HS-27A (cell line): ENCODE measurements at places on chromosomes 2 and 18.

- no peak for DNase-seq
Measured at GRCh38 chr2:171959998-171960397, 37.7 kb downstream of the HAT1 start.

DNA sequence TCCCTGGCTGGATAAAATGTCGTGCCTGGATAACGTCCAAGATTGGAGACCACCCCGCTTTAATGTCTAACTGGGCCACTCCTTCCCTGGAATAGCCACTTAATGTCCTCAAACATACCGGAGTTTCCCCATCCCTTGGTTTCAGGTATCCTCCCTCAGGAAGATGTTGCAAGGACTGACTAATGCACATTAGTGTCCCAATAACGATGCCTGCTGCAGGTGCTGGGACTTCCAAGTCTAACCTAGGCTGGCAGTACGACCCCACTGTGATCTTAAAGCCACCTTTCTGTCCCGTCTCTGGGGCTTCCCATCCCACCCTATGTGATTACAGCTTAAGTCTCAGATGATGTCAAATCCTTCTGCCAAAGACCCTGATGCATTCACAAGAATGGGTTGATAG, 1.1 kb upstream of the ATP6V1C2 start:
- no peak for DNase-seq

GRCh38 chr2:225074366-225074765, 32.1 kb upstream of the DOCK10 start:
- DNase-seq, result no peak

GRCh38 chr2:230907361-230908091, 17.5 kb downstream of the GPR55 start:
- DNase-seq, result no peak

- no peak for DNase-seq
Measured at GRCh38 chr2:240277073-240277806, 136.8 kb upstream of the OTOS start.

- DNase-seq, result no peak
Measured at GRCh38 chr2:117835990-117836760, 21.7 kb downstream of the DDX18 start.

DNA sequence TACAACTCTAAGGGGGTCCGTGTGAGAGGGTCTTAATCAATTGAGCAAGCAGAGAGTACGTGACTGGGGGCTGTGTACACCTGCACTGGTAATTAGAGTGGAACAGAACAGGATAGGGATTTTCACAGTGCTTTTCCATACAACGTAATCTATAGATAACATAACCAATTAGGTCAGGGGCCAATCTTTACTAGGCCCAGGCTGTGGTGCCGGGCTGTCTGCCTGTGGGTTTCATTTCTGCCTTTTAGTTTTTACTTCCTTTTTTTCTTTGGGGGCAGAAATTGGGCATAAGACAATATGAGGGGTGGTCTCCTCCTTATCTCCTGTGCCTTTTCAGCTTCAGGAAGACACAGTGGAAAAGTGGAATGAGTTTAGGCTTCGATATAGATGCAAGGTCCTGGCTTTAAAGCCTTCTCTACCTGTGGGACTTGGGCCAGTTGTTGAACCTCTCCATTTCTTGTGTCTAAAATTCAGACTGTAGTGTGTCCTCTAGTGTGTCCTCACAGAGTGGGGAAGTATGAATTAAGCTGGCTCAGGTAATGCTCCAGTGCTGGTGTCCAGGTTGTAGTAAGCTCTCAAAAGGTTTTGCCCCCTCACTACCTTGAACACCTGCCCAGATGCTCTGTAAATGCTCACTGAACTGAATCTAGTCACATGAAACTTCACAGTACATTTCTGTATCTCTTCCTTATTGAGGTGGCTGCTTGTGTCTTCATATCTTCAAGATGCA, 422.8 kb downstream of the SETBP1 start:
- DNase-seq, result no peak

DNA sequence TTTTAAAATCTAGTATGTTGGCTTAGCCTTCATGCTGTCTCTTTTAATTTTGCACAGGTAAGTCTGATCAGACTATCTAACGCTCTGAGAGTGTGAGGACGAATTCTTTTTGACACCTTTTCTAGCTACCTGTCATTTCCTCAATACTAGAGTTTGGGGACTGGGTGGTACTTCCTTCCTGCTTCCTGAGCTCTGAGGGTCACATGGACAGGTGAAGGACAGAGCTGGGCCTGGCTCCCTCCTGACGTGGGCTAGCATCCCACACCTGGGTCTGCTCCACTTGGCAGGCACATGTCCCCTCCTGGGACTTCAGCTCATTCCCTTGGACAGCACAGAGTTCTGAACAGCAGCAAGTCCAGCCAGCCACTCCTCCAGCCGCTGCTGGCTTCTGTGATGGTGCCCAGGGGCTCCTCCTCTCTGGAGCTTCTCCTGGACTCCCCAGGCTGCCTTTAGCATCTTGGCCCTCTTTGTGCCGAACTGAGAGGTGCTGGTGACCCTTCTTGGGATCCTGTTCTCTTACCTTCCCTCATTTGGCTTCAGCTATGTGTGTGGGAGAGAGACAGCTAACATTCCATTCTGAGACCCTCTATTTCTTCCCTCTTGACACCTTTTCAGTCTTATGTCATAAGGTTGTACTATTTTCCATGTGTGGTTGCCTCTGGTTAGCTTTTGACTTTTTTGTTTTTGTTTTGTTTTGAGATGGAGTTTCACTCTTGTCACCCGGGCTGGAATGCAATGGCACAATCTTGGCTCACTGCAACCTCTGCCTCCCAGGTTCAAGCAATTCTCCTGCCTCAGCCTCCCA, 106.9 kb downstream of the B3GNT2 start:
- no peak for DNase-seq

DNA sequence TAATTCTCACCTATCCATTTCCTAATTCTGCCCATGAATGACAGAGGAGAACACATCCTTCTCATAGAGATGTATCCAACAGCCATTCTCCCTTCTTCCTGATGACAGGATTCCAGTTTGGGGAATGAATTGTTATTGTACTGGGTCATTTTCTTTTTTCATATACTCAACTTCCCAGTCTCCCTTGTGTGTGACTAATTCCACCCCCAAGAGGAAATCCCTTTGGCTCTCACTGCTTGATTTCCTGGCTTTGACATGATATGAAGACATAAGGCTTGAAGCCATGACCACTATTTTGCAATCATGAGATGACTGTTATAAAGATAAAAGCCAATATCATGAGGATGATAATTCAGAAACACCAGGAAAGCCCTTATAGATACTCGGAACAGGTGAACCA, 384.7 kb upstream of the ACVR2A start:
- DNase-seq, result no peak

DNA sequence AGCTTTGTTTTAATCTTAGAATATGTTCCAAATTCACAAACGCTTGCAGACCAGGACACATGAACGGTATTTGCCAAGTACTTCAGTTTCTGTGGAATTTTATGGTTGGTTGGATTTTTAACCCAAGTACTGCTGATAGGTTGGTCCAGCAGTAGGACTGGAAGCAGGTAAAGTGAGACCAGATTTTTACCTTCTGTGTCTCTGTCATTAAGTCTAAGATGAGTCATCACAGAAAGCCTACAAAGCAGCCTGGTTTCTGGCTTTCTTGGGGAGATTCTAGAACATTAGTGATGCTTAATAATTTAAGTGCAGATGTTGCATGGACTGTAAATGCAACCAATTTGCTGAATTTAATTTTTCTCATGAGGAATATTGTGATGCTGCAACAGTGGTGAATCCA, 100.5 kb downstream of the SCG2 start:
- DNase-seq, result no peak

DNA sequence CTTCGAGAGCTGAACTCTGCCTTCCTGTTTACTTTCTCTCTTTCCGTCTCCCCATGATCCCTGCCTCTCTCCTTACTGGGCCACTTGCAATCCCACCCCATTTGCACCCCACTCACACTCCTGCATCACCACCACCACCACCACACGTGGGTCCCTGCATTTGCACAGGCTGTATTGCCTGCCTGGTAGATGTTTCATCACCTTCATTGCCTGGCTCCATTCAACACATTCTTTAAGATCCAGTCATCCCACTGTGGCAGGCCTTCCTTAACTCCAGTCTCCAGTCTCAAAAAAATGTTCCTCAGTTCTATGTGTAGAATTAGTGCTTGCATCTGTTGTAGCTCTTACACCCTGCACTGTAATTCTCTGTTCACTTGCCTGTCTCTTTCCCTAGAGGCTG, 13.9 kb downstream of the NOSTRIN start:
- DNase-seq, result peak; percentile 42

- peak; percentile 51 for DNase-seq
Measured at GRCh38 chr2:189613077-189613636, 32.6 kb upstream of the SLC40A1 start.

DNA sequence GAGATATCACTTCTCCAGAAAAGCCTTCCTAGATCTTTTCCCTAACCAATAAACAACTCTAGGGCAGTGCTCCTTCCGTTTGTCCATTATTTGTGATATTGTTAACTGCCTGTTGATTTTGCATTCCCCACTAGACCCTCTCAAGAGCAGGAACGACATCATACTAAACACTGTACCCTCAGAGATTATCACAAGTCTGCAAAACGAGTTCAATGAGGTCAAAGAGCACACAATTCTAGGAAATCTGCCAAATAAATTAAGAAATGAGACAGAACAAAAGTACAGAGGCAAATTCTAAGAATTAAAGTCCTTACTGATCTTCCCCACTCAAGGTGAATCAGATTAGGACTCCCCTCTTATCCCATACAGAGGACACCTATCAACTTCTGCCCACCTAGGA, 7.6 kb downstream of the RTTN start:
- DNase-seq, result no peak

DNA sequence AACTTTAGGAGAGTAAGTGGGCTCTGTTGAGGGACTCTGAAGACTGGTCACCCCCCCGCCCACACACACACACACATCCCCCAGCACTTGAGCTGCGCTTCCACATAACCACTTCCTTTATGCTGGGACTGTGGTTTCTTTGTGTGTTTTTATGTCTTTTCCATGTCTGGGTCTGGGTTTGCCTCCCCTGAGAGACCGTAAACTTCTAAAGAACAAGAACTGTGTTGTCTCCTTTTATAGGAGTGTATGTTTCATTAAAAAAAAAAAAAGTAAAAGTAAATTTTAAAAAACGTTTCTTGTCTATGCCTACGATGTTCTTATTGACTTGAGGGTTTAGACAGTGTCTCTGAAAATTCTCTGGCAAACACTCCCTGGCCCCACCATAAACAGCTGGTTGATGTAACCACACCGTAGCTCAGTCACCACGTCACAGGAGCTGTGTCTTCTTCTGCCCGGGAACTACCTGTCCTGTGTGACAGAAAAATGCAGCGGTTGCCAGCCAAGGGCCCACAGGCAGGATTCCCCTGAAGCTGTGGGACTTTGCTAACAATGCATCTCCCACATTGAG, 68.0 kb downstream of the KLHL29 start:
- DNase-seq, result no peak

DNA sequence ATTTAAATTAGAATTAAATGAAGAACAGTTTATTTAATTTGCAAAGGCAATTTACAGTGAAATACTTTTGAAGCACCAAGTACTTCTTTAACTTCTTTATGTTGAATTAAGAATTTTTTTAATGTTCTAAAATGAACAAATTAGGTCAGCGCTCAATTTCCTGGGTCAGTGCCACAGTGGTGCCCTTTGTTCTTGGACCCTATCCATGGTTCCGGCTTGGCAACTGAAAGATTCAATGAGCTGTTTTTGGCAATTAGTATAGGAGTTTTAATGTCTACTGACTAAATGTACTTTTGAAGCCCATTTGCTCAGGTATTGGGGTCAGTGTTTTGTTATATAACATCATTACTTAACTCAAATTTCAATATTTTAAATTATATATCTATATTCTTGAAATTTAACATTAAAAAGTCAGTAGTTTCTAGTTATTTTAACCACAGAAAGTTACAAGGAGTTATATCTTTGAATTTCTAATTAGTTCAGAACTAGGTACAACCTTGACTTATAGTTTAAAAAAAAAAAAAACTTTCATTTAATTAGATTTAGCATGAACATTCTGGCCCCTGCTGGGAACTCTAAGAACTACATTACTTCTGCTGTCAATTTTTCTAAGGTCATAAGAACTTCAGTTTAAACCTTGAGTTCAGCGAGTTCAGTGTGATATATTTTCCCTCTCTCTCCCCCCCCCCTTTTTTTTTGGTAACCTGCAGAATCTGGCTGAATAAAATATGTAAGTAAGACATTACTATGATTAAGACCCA, 7.6 kb upstream of the MSTN start:
- DNase-seq, result peak; percentile 39
